ENCODE measurements at places on chromosomes 4 and X.

DNA sequence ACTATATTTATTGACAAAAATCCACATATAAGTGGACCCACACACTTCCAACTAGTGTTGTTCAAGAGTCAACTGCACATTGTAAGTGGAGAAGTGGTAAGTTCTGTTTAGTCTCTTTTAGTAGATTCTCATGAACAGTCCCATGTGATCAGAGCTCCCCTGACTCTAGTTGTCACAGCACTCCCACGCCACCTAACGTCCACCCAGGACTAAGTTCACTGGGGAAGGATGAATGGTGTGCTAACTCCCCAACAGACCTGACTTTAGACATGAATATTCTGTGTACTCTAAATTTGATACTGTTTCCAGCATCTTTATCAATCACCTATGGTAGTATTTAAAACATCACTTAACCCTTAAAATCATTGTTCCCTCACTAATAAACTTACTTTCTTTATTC lies 59.8 kb downstream of the PACRGL start:
- DNase-seq = no peak

DNA sequence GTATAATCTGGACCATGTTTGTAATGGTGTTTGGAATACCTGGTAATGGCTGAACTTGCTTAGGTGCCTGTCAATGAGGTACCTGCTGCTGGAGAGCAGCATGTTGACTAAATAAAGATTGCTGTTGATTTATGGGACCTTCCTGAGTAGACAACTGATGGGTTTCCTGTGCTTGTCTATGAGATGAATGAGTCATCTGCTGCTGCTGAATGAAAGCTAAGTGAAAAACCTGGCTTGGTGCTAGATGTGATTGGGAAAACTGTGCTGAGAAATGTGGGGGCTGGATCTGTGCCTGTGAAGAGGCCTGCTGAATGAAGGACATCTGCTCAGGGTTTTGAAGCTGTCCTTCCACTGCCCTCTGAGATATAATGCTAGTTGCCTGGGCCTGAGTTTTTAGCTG lies 69.6 kb downstream of the WNK3 start:
- DNase-seq = peak; percentile 6

- no peak for DNase-seq
Observed at GRCh38 chrX:152588206-152588605, 49.5 kb upstream of the GABRQ start.

DNA sequence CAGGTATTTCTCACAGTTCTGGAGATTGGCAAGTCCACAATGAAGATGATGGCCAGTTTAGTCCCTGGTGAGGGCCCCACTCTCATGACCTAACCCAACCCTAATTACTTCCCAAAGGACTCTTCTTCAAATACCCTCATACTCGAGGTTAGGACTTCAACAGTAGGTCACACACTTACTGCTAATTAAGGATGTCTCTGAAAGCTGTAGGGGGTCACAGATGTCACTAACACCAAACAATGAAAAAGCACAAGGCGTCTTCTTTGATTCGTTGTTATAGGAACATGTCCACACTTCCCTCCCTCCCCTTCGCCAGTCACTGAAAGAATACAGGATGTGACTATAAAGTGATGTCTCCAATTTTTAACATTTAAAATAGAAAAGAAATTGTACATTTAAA lies 309.7 kb downstream of the PACRGL start:
- no peak for DNase-seq
